ENCODE measurements at places on chromosomes 16 and 17.

GRCh38 chr17:55336426-55336825, 71.7 kb downstream of the HLF start:
- DNase-seq = no peak

DNA sequence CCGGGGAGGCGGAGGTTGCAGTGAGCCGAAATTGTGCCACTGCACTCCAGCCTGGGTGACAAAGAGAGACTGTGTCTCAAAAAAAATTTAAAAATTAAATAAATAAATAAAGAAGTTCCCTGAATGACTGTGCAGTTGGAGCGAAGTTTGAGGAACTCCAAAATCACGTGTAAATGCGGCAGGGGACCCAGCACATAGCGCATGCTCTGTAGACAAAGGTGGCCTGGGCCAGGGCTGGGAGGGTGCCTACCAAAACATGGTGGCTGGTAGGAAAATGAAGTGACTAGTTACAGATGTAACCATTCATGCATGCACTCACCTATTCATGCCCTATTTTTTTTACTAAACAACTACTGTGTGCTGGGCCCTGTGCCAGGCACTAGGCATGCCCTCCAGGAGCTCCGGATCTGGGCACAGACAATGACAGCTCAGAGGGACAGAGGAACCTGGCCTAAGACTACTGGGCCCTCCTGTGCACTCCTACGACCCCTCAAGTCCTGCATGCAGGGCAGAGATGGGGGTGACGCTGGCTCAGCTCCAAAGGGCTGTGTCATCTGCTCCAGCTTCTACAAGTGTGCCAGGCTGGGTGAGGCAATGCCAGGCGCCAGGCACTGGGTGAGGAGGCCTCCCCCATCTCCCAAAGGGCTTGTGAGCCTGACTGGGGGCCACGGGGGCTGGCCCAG, 65.3 kb downstream of the RMI2 start:
- no peak for DNase-seq

DNA sequence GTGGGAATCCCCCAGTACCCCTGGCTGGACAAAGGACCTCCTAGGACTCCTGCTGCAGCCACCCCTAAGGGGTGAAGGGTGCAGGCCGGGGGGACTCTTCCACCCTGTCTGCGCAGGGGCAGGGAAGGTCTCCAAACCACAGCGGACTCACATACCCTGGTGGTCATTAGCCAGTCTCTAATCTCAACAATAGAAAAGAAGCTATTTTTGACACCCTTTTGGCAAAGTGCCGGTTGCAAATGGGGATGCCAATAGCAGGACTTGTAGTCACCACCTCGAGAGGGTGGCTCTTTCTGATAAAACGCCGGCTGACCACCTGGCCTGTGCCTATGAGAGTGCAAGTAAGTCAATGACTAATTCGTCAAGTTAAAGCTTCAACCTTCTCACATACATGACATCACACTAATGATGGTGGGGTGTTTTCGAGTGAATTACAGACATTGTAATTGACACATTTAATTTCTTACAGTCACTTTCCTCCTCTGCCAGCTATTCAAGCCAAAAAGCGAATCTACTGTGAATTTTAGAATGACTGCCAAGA, 23.1 kb upstream of the DNAH17 start:
- DNase-seq = no peak

DNA sequence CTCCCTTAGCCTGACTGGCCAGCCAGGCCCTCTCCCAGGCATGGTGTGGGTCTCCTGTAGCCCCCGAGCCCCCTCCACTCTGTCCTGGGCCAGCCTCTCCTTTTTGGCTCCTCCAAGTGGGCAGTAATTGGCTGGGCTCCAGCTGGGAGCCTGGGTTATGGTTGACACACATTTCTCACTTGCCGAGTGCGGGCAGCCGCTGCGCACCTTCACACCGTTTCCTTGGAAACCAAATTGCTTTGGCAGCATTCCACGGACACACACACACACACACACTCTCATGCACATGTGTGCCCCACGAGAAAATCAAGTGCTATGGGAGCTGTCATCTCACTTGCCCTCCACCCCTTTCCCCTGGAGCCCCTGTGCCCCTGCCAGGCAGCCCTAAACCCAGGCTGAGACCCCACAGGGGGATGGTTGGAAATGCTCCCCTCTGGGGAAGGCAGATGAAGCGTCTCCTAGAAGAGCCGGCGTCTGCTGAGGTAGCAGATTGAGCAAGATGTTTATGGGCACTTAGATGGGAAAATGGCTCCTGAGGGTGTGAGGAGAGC, 402.7 kb upstream of the TNRC6C start:
- no peak for DNase-seq

DNA sequence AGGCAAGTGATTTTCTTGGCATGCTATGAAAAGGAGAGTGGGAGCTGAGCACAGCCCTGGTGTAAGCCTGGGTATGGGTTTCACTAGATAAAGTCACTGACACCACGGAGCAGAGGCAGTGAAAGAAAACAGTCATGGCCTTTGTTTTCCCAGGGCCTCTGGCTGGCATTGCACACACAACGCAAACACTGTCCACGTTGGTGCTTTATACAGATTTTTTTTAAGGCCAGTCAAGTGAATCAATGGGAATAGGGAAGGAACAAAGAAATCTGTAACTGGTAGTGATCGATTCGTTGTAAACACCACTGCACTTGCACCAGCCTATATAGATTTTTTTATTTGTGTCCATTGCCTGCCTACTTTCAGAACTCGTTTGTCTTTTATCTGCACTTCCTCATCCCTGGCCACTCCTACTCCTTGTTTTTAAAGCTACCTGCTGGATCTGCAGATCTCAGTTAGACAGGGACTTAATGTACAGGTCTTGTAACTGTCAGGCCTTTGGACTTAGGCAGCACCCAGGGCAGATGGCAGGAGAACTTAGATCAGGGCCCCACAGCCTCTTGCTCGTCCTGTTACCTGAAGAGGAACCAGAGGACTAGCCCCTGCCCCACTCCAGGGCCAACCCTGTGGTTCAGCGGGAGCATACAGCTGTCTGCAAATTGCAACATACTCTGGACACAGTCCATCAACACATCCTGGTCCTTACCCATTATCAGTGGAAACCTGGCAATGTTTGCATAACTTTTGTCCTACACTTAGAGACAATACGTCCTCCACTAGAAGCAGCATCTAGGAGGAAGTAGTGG, 10.6 kb upstream of the TMIGD1 start:
- DNase-seq = peak; percentile 51

- DNase-seq = peak; percentile 83
These were observed 1.6 kb upstream of the MRPL58 start for GRCh38 chr17:75010683-75011400.

DNA sequence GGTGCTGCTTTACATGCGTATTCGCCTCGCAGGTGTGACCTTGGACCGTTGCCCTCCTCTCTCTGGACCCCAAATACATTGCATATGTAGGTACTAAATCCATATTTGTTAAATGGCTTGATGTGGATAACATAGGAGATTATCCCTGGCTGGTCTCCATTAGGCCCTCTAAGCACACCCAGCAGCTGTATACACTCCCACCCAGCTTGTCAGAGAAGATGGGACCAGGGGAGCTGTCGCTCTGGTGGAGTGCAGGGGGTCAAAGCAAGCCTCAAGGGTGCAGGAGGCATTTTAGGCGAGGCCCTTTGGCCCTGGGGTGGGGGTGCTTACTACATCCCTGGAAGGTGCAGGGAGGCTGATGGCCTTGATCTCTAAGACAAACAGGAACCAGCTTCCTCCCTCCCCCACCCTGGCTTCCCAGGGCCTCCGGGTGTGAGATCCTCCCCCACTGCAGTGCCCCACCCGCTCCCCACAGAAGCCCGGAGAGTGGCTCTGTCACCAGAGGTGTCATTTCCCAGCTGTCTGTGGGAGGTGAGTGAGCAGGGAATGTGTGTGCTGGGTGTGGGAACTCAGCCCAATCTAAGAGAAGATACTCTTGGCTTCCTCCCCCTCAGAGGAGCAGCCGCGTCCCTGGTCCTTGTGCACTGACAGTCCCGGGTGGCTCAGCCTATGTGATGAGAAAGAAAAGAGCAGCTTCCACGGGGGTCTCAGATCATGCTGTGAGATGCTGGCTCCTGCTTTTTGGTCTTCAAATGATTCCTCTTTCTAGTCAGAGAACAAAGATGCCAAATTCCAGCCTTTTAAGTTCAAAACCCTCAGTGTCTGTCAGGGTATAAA, 1.4 kb upstream of the VAMP2 start:
- peak; percentile 54 for DNase-seq

- no peak for DNase-seq
These were observed 8.8 kb downstream of the WFIKKN2 start for GRCh38 chr17:50844117-50844700.

DNA sequence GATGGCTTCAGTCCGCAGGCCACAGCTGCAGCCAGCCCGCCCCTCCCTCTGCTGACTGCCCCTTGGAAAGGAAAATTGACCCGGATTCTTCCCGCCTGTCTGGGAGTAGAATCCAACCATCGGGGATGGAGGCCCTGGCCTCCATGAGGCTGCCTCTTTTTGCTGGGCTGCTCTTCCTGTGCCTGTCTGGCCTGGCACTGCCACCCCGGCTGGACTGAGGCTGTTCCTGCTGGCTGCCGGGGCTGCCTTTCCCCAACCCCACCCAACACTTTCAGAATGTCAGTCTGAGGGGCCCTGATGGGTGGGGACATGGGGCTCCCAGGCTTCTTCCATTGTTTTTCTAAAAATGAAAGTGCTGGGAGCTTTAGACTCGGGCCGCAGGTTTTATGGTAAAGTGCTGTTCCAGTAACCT, 7.3 kb downstream of the BAHCC1 start:
- no peak for DNase-seq

- no peak for DNase-seq
These were observed 31.2 kb upstream of the HAPSTR1 start for GRCh38 chr16:9060225-9060624.

- DNase-seq = no peak
These were observed 24.6 kb downstream of the VAT1L start for GRCh38 chr16:77812856-77813500.

- no peak for DNase-seq
These were observed 52.2 kb downstream of the C17orf58 start for GRCh38 chr17:67944035-67944434.

- DNase-seq = no peak
These were observed 28.7 kb upstream of the DDX52 start for GRCh38 chr17:37671824-37672547.

GRCh38 chr16:72850853-72851252, 197.1 kb downstream of the ZFHX3 start:
- no peak for DNase-seq

- DNase-seq = no peak
These were observed 4.8 kb upstream of the MAPT start for GRCh38 chr17:45889579-45889978.

DNA sequence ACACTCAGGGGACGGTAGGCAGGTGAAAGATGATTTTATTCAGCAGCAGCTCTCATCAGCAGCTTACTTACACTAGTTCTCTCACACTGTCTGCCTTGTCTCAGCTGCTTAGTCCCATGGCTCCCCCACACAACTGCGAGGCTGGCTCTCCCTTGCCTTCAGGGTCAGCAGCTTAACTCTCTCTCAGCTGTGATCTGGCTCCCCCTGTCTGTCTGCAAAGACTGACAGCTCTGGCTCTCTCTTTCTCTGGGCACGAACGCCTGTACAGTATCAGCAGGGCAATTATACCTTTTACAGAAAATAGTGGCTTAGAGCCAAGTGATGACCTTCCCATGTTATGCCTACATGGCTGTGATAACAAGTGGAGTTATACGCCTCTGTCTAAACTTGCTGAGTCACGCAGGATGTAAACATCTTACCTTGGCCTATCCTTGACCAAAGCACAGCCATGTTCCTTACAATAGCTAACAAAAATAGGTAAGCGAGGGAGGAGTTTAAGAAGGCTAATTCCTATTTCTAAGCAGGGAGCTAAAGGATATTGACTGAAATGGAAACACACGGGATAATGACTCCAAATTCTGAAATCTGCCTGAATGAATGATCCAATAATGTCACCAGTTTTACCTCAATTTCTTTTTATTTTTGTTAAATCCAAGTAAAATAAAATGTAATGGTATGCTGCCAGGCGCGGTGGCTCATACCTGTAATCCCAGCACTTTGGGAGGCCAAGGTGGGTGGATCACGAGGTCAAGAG, 1.1 kb upstream of the NDUFAB1 start:
- DNase-seq = peak; percentile 38

DNA sequence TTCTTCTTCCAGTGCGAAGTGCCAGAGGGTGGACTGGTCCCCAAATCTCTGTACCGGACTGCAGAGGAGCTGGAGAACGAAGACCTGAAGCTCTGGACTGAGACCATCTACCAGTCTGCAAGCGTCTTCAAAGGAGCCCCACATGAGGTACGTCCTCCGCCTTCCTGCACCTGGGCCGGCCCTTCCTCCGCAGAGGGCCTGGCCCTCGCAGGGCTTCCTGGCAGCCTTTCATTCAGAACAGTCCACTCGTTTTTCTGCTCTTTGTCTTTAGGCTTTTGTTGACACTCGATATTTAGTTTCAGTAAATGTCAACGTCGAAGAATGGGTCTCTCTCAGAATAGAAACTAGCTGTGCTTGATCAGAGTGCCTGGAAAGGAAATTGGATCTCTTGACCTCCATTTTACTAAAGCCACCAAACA, 68.6 kb downstream of the SEC14L1 start:
- no peak for DNase-seq

DNA sequence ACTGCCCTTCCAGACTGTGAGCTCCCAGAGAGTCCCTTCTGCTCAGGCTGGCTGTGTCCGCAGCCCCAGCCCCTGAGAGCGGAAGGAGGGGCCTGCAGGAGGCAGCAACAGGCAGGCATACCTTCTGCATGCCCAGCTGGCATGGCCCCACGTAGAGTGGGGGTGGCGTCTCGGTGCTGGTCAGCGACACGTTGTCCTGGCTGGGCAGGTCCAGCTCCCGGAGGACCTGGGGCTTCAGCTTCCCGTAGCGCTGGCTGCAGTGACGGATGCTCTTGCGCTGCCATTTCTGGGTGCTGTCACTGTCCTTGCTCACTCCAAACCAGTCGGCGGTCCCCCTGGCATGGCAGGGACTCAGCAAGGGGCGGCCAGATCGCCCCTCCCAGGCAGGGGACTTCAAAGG, 9.0 kb downstream of the RHBDF1 start:
- no peak for DNase-seq

DNA sequence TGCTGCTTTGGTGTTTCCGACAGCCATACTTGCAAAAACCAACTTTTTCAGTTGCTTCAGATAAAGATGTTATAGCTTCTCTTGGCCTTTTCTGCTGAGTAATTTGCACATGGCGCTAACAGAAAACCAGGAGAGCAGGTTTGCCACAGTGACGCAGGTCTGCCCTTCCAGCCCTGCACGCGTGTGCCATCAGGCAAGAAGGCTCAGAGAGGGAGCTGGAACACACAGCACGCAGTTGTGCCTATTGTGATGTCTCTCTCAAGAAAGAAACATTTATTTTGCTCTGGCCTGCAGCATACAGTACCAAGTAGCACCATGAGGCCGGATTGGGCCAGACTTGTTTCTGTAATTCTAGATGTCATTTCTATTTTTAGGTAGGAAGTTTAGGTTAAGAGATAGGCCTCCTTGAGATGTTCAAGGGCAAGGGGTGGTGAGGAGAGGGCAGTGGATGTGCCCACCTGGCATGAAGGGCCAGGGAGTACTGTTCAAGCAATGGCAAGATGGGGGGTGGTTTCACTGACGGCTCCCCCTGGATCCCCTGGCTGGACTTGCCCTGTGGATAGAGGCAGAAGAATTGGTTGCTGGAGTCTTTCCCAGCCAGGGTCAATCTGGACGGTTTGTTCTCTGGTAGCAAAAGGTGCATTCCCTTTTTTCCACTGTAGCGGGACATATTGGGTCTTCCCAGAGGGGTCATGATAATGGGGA, 1.9 kb downstream of the CBX2 start:
- no peak for DNase-seq

- DNase-seq = peak; percentile 38
These were observed 221.2 kb downstream of the SOX9 start for GRCh38 chr17:72342061-72342460.

GRCh38 chr17:40319651-40320540, 10.9 kb downstream of the RARA start:
- DNase-seq = no peak
